MG63 (cell line): ENCODE measurements at places on chromosomes 4 and X. TPM values are rescaled to one million over a fixed set of nuclear protein-coding genes. Genes with fewer than 3 reads are reported as not detected.

Gene HSFX3
- not detected in 2 replicates for total RNA-seq

Gene BEX5
- not detected in 2 replicates for total RNA-seq

Gene ASB9
- total RNA-seq, result not detected in 2 replicates

Gene ITM2A
- not detected in 2 replicates for total RNA-seq

Gene EDA2R
- 0.59 and 2.8 TPM in 2 replicates for total RNA-seq

Gene CCDC149
- 2.2 and 2.3 TPM in 2 replicates for total RNA-seq

Gene KLHL2
- total RNA-seq, result 4.8 and 15.0 TPM in 2 replicates

Gene RTL5
- 0.03 TPM in 1 of 2 replicates, not detected in the other for total RNA-seq

Gene GSX2
- total RNA-seq, result not detected in 2 replicates

Gene RPS3A
- total RNA-seq, result 3,245 and 4,692 TPM in 2 replicates

Gene FAM149A
- total RNA-seq, result 7.3 and 12.5 TPM in 2 replicates

Gene PRDM5
- total RNA-seq, result 5.1 and 12.3 TPM in 2 replicates

Gene C4orf54
- not detected in 2 replicates for total RNA-seq

Gene PFKFB1
- not detected in 2 replicates for total RNA-seq

Gene LONRF3
- total RNA-seq, result not detected in 2 replicates

Gene S100P
- total RNA-seq, result not detected in 2 replicates

Gene RTL9
- 0.30 and 0.72 TPM in 2 replicates for total RNA-seq

Gene GPRASP3
- 0.95 and 1.9 TPM in 2 replicates for total RNA-seq

Gene METAP1
- total RNA-seq, result 55.3 and 56.6 TPM in 2 replicates

Gene RXFP1
- total RNA-seq, result not detected in 2 replicates

Gene TXK
- not detected in 2 replicates for total RNA-seq

Gene DCHS2
- total RNA-seq, result under 0.01 and 0.07 TPM in 2 replicates

Gene LDB2
- total RNA-seq, result 8.1 and 18.7 TPM in 2 replicates

Gene F9
- total RNA-seq, result not detected in 2 replicates

Gene PDE5A
- 46.2 and 78.6 TPM in 2 replicates for total RNA-seq

Gene LRAT
- not detected in 2 replicates for total RNA-seq

Gene CCDC120
- total RNA-seq, result 0.30 and 0.59 TPM in 2 replicates
